ENCODE measurements at places on chromosomes 7 and 10.

DNA sequence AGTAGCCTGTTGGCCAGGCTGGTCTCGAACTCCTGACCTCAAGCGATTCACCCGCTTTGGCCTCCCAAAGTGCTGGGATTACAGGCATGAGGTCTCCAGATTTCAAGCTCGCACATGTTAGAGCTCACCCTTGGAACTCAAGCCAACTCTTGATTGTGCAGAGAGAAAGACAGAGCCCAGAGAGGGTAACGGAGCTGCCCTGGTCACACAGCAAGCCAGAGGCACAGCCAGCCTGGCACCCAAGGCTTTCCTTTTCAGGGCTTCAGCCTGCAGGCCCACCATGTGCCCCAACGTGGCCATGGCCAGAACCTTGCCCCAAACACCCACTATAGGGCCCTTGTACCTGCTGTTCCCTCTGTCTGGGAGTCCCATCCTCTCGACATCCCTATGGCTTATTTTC, 49.1 kb upstream of the CUX1 start:
- no peak for DNase-seq

- no peak for DNase-seq
Measured at GRCh38 chr10:80141696-80142460, 9.3 kb downstream of the PLAC9 start.

DNA sequence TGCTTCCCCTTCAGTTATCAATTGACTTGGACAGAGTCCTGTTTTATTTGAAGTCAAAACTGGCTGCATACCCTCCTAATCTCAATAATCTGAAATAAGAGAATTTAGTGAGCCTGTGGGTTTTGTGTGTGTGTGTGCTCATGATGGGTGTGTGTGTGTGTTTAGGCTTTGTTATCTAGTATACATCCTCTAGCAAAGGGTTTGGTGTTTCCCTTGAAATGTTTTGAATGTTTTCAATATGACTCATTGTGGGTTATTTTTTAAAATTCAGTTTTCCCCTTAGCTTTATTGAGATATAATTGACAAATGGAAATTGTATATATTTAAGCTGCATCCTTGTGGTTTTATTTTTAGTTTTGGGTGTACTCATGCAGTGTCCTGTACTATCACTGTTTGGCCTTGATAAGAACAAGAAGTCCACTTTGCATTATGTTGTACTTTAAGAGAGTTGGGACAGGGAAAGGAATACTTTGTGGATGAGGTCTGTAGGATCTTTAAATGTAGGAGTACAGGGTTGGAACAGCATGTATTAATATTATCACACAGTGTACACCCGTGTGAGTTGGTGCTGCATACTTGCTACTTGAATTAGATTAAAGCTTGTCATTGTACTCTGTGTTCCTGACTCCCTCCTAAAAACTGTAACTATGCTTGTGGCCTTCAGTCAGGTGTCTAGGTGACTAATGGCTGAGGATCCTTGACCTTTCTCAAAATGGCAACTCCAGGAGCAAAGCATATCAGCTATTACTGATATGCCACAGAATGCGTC, 58.3 kb downstream of the VCL start:
- DNase-seq = no peak

DNA sequence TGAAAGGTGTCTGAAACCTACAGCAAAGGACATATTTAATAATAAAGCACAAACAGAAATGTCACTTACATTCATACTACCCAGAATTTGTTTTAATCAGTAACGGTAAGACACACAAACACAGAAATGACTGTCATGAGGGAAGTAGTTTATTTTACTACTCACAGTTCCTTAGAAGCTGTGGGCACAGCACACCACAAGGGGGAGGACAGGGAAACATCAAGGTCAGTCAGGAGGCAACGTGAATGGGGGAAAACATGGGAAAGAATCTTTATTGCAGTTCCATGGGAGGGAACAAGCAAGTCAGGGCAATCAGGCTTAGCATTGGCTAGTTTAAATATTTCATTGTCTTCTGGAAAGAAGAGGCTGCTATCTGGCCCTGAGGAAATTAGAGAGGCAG, 123.8 kb upstream of the PDSS1 start:
- DNase-seq = no peak

GRCh38 chr7:67423065-67423464, 426.4 kb downstream of the TYW1 start:
- no peak for DNase-seq

DNA sequence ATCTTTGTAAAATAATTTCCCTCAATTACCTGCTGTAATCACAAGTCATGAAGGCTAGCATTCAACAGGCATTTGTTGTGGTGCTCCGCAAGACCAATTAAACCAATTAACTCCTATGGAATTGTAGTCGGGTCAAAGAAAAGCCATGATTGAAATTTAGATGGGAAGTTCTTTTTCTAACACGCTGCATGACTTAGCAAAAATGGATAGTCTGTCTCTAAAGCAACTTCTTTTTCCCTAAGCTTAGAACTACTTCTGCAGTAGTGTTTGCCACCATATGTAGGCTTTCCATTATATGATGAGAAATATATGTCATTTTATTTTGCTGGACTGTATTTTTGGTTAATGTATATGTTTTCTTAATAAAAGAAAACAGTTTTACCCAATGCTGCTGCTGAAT, 119.1 kb downstream of the TSPAN12 start:
- no peak for DNase-seq

- DNase-seq = no peak
Measured at GRCh38 chr10:79947083-79947415, 1.9 kb downstream of the SFTPD start.

- DNase-seq = no peak
Measured at GRCh38 chr10:75209086-75209920, 1.3 kb upstream of the VDAC2 start.

- DNase-seq = no peak
Measured at GRCh38 chr7:124351950-124352349, 319.1 kb upstream of the TMEM229A start.

DNA sequence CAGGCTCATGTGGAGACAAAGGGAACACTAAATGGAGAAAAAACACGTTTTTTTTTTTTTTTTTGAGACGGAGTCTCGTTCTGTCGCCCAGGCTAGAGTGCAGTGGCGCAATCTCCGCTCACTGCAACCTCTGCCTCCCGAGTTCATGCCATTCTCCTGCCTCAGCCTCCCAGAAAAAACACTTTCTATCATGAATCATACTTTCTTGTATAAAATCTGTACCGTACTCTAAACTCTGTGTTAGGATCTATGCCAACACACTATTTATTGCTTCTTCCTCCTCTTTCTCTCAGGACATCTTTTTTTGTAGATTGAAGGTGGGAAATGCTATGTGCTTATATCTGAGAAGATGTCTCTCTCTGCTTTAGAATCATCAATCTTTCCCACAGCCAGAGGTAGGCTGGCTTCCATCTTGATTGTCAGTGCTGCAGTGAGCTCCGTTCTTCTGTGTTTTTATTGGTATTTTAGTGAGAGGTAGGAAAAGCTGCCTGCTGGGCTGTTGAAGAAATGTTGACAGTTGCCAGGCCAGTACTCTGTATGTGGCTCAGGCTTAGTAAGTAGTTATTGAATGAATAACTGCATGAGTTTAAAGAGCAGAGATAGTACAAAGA, 101.1 kb downstream of the GPR85 start:
- DNase-seq = no peak

DNA sequence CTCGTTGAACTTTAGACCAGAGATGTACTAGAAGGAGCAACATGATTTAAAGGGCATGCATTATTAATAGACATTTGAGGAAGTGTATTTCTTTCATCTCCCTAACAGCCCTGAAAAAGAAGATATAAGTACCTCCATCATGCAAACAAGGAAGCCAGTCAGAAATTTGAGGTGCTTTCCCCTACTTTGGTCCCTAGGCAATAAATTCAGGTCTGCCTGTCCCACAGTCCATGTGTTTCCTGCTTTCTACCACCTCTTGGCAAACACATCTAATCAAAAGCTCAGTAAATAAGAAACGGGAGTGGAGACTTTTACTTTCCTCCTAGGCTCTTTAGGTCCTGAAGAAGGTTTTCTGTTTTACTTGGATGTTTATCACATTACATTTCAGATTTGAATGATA, 5.2 kb upstream of the SEMA3C start:
- DNase-seq = no peak

DNA sequence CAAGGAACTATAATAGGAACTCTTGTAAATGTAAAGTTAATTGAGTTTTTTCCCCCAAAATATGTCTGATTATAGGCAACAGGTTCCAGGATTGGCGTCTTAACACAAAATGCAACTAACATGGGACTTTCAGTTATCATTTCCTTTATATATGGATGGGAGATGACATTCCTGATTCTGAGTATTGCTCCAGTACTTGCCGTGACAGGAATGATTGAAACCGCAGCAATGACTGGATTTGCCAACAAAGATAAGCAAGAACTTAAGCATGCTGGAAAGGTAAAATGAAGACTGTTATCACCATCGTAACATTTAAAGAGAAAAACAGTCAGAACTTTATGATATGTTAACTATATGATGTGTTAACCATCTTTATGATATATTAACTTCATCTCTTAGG, 63.7 kb downstream of the SP8 start:
- no peak for DNase-seq

DNA sequence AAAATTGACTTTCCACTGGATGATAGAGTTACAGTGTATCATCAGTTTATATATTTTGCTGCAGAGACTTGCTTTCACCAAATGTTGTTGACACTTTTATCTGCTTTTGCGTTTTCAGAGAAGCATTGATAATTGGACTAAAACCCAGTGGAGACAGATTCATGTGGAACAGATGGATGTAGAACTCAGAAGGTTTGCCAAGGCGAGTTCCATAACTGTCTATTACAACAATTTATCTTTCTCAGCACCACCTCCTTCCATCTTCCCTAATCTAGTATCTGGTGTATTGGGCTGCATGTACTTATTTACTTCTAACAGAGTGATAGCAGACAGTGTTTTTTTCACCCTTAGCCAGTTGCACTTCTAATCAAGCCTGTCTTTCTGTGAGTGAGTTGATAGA, 73.3 kb downstream of the DNAH11 start:
- DNase-seq = no peak
